ENCODE measurements at places on chromosomes 11 and 22. TPM values are rescaled to one million over a fixed set of nuclear protein-coding genes. Genes with fewer than 3 reads are reported as not detected.

GRCh38 chr22:31087744-31088215, 6.7 kb downstream of the SMTN start:
- DNase-seq = no peak

DNA sequence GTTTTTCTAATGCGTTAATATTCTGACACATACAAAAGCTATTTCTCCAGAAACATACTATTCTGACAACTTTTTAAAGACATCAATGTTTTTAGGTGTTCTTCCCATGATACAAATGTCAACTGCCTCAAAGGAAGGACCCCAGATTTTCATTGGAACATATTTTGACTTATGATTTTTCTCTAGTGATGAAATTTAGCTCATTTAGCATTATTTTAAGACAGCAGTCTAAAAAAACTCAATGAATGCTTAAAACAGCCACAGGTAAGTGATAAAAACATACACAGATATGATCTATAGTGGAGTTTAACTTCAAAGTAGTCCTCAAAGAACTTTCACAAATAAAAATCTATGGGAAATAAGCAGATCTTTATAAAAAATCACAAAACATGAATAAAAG, 24.9 kb downstream of the XKR3 start:
- no peak for DNase-seq

GRCh38 chr11:44338026-44338425, 28.1 kb upstream of the ALX4 start:
- DNase-seq = no peak

GRCh38 chr11:12179019-12179418, 68.6 kb downstream of the MICAL2 start:
- DNase-seq = no peak

- no peak for DNase-seq
Measured at GRCh38 chr11:1049911-1050580, 13.5 kb upstream of the MUC6 start.

The NXPE2 gene
- total RNA-seq = not detected

GRCh38 chr11:34924714-34925113, 8.3 kb downstream of the PDHX start:
- DNase-seq = no peak
